RKO (cell line): ENCODE measurements at places on chromosomes 16 and 17.

GRCh38 chr16:87608400-87608985 is 6.2 kb downstream of the JPH3 start:
- DNase-seq = peak; percentile 65

GRCh38 chr17:79851461-79851817 is 12.2 kb upstream of the CBX4 start:
- DNase-seq = no peak

DNA sequence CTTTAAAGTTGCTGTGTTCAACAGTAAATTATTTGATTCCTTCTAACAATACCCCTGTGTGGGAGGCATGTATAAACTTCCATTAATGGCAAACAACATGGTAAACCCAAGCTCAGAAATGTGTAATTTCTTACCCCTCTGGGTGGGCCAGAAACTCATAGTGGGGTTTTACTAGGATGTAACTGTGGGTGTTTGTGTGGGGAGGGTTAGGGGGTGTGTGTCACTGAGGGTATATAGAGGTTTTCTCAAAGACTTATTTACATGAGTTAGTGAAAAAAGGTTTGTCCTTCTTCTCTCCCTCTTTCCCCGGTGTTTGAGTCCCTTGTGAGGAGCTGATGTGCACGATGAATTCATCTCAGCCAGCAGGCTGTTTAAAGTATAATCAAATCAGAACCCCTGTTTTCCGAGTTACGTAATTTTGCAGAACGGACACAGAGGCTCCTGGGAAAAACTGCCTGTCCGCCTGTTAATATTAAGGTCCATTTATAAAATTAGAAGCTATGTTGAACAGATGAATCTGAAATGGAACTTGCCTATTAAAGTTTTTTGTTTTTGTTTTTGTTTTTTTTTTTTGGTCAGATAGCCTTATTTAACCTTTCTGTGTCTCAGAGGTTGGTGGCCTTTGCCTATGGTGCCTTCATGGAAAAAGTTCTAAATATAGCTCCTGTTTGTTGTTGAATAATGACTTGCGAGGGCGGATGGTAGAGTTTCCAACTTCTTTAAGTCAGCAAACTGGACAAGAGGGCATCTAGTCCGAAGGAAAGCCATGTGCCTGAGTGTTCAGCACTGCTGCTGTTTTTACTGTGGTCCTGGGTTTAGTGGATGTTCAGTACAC is 73.3 kb downstream of the MSI2 start:
- no peak for DNase-seq

GRCh38 chr16:11949527-11949926 is 7.7 kb upstream of the NPIPB2 start:
- peak; percentile 68 for DNase-seq

- no peak for DNase-seq
Measured at GRCh38 chr17:17381446-17382064, 78.4 kb downstream of the NT5M start.

- DNase-seq = no peak
Measured at GRCh38 chr16:3098459-3099394, at the start of gene ZSCAN10. ZSCAN10 (minus strand) TSS chr16:3099294; CDS start chr16:3092937, 6,357 bp downstream.

GRCh38 chr16:67019171-67019570 is 9.8 kb upstream of the CBFB start:
- no peak for DNase-seq

- no peak for DNase-seq
Measured at GRCh38 chr17:40663252-40663651, 1.7 kb downstream of the KRT222 start.

- no peak for DNase-seq
Measured at GRCh38 chr17:6547336-6547735, 9.0 kb downstream of the PITPNM3 start.

DNA sequence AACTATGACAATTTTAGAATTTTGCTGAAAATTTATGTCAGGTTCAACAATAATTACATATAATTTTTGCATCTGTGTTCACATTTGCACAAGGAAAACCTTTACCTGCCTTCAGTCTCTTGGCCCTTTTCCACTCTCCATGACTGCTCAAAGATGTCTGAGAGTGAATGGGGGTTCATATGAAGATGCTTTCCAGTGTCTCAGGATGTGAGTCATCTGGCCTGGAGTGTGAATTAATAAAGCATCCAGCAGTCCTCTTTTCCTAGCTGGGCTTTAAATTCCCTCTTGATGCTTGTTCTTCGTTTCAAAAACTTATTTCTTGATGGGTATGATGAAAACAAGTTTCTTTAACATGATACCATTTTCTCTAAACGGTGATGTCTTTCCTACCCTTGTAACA is 99.9 kb downstream of the CDK5R1 start:
- DNase-seq = no peak

DNA sequence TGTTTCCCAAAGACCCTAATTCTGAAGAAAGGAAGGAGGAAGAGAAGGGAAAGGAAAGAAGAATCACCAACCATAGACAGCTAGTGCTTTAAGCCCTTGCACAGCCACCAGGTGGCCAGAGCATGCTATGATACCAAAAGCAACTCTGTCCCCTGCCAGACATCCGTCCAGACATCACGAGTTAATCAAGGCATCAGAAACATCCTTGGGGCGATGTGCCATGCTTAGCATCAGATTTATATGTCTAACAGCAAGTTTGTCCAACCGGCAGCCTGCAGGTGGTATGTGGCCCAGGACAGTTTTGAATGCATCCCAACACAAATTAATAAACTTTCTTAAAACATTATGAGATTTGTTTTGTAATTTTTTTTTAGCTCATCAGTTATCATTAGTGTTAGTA is 2.9 kb upstream of the CRYBA1 start:
- DNase-seq = peak; percentile 47

GRCh38 chr16:83023640-83024039 is 396.9 kb downstream of the CDH13 start:
- DNase-seq = no peak

- DNase-seq = no peak
Measured at GRCh38 chr16:56115817-56116576, 75.3 kb upstream of the GNAO1 start.

DNA sequence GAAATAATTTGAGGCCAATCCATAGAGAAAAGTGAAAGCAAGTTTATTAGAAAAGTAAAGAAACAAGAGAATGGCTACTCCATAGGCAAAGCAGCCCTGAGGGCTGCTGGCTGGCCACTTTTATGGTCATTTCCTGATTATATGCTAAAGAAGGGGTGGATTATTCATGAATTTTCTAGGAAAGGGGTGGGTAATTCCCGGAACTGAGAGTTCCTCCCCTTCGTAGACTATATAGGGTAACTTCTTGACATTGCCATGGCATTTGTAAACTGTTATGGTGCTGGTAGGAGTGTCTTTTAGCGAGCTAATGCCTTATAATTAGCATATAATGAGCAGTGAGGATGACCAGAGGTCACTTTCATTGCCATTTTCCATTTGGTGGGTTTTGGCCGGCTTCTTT is 4.4 kb downstream of the DHRS7B start:
- no peak for DNase-seq

DNA sequence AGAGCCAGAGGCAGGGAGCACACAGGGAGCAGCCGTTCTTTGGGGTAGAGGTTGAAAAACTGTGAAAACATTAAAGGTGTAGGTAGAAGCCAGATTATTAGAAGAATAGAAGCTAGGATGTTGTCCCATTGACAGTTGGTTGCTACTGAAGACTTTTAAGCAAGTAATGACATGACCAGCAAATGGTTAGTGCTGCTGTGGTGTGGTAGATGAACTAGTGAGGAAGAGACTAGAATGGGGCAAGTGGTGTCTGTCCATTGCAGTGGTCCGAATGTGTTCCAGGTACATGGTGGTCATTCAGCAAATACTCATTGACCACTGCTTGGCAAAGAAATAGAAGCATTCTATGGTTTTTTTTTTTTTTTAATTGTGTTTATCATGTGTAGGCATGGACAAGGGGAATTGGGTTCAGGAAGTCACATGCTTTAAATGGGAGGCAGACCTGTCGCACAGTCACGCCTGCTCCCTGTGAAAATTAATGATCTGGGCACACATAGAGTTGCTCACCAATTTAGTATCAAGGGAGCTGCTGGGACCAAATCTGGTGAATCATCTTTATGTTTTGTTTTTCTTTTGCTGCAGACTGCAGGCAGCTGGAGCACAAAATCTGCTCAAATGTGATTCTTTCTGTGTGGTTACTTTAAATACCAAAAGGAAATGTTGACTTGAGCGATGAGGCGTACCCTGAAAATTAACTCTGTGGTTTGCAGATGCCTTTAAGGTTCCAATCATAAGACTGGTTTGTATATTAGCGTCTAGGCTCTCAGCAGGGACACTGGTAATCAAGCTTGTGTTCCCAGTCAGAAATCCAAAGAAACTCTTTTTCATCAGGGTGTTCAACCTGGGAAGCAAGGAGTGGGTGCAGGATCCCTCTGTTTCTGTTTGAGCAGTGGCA is 30.7 kb downstream of the YPEL2 start:
- DNase-seq = no peak

DNA sequence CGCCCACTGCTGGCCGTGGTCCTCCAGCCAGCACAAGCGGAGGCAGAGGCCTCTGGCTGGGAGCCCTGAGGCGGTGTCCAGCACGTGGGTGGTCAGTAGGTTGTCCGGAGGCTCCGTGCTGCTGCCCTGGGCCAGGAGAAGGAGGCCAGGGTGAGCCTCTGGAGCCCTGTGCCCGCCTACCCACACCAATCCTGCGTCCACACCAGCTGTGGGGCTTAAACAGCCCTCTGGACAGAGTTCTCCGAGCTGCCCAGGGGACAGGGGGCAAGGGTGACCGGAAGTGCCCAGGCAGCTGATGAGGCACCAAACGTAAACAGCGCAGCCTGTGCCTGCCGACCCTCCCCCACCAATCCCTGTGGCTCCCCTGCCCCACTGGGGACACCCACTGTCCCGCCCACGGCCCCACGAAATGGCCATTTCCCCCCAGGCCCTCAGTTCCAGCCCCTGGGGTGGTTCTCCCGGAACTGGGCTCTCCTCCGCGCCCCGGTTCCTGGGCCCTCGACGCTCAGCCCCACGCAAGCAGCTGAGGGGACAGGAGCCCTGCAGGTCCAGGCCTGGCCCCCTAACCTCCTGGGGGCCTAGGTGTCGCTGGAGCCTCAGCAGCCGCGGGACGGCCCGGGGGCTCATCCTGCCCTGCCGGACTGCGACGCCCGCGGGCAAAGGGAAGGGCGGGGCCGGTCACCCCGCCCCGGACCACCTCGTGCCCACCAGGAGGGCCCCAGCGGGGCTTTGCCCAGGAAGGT is 27.9 kb upstream of the DBNDD1 start:
- DNase-seq = no peak

DNA sequence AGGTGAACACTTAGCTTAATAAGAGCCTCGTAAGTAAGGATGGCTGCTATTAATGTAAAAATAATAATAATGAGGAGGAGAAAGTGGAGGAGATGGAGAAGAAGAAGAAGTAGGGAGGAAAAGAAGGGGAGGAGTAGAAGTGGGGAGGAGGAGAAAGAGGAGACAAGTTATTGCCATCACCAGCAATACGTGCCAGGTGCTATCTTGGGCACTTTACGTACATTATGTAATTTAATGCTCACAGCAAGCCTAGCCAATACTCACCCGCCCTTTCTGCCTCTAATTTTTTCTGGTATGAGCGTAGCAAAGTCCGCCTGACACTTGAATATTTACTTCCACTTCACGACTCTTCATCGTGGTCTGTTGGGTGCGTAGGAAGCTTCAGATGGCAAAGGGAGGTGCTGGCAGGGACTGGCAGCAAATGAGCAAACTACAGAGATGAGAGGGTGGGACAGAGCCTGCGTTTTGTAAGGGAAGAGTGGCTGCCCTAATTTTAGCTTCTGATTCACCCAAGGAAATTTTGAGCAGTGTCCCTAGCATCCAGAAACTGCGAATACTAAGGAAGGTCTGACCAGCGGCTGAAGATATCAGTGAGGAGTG is 42.1 kb upstream of the CDH13 start:
- no peak for DNase-seq

DNA sequence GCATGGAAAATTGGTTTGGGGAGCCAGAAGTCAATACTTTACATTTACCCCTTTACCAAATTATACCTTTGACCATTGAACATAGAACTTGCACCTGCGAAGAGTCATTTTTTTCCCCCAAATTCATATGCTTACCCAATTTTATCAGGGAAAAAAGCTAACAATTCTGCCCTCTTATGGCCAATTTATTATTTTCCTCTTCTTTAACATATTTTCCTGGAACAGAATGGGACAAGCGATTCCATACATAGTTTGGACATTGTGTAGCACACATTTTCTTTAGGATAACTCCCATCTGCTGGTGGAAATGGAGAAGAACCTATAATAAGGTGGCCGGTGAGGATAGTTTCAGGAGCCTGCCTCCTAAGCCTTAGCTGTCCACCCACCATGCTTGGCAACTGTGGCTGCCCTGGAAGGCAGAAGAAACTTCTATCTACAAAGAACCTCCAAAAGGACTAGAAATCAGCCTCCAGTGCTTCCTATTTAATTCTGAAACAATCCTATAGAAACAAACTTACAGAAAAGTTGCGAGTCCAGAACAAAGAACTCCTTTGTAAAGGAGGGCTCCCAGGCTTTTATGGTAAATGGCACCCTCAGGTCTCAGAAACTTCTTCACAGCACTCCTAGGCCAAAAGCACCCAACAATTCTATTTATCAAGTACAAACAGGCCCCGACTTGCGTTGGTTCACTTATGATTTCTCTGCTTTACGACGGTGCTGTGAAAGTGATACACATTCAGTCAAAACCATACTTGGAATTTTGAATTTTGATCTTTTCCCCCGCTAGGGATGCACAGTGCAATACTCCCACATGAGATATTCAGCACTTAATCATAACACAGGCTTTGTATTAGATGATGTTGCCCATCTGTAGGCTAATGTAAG is 64.1 kb upstream of the CACNG4 start:
- DNase-seq = peak; percentile 47

DNA sequence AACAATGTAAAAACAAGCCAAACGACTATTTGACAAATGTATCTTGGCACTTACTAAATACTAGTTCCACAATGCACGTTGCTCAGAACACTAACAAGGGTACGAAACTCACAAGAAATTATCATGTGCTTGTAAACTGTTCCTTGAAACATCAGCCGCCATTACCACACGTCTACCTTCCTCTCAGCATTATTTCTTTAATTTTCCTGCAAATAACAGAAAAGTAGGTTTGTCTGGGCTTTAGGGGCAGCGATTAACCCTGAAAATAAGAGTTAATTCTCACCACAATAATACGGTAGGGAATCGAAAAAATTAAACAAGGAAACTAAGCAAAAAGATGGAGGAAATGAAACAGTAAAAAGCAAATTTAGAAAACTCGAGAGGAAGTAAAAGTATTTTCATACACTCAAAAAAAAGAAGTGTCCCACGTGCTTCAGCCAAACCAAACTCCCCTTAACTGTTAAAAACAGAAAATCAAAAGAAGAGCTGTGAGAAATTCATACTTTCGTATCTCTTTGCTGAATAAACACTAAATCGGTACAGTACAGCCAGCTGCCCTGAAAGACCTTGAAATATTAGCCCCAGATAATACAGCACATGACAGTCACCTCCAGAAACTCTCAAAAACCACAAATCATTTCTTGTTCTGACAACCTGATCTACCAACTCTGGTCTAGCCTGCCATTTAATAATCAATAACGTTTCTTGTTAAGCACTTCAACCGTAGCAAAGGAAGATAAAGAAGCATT is 1.2 kb downstream of the ARHGAP17 start:
- peak; percentile 24 for DNase-seq

DNA sequence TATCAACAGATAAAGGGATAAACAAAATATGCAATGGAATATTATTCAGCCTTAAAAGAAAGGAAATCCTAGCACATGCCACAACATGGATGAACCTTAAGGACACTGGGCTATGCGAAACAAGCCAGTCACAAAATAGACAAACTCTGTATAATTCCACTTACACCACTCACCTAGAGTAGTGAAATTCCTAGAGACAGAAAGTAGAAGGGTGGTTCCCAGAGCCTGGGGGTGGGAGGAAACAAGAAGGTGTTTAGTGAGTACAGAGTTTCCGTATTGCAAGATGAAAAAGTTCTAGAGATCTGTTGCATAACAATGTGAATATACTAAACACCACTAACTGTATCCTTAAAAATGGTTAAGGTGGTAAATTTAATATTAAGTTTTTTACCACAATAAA is 10.0 kb downstream of the SPOP start:
- no peak for DNase-seq
